ENCODE measurements at places on chromosomes 16 and 17. TPM values are rescaled to one million over a fixed set of nuclear protein-coding genes. Genes with fewer than 3 reads are reported as not detected.

GRCh38 chr16:11560701-11561453 is 25.8 kb downstream of the LITAF start:
- no peak for DNase-seq

The TERB1 gene
- 0.39 TPM for total RNA-seq

The CA5A gene
- not detected for total RNA-seq

DNA sequence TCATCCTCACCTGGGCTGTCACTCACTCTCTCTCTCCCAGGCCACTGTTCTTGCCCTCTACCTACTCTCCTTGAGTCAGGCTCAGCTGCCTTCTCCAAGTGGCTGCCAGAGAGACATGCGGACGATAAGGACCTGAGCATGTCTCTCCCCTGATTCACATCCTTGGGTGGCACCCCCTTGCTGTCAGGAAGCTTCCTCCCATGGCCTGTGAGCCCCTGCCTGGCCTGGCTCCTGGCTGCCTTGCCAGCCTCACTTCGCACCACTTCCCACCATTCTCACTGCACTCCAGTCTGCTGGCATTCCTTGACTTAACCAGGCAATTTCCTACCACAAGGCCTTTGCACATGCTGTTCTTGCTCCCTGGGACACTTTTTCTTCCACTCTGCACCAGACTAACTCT is 2.7 kb upstream of the ALDH3A1 start:
- no peak for DNase-seq

DNA sequence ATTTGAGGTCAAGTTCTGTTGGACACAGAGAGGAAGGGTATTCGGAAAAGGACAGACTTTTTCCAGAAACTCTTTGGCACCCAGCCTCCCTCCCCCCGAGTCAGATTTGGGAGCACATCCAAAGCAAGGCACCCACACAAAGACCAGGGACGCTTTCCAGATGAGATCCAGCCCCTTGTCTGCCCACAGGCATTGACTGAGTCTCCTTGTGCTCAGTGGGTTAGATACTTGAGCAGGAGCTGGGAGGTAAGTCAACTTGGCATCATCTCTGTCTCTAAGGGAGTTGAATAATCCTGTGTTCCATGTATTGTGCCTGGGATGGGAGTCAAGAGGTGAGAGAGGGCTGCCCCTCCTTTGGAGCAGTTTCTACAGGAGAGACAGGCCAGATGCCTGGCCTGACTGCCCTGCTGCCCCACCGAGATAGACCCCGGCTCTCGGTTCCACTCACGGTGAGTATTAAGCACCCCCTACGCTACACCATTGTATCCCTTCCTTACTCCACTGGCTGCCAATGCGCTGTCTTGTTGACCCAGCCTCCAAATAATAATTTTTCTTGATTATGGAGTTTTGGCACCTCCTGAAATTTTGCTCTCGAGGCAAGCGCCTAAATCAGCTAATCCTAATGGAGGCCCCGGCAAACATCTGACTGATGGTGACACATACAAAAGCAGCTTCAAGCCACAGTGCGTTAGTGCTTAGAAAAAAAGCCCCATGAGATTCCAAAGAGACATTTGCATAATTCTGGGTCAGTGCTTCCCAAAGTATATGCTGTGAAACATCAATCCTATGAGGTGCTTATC is 29.6 kb upstream of the MAP3K14 start:
- no peak for DNase-seq

- no peak for DNase-seq
Measured at GRCh38 chr17:40560592-40561293, 4.5 kb downstream of the CCR7 start.

DNA sequence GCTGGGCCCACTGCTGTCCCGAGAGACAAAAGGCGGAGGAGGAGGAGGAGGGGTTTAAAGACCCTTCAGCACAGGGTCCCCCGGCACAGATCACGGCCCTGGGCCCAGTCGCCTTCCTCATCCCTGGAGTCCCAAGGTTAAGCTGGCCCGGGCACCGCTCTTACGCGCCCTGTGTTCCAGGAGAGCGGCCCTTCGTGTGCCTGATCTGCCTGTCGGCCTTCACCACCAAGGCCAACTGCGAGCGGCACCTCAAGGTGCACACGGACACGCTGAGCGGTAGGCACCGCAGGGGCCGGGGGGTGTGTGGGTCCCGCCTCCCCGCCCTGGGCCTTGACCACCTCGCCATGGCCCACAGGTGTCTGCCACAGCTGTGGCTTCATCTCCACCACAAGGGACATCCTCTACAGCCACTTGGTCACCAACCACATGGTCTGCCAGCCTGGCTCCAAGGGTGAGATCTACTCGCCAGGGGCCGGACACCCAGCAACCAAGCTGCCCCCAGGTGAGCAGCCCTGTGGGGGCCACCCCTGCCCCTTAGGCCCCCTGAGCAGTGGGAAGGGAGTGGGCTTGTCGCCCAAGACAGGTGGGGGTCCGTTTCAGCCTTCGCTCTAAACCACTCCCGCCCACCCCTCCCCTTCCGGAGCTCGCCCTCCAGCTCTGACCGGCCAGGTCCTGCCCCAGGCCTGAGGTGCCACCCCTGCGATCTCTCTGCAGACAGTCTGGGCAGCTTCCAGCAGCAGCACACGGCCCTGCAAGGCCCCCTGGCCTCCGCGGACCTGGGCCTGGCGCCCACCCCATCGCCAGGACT is 37.6 kb upstream of the ZC3H18 start:
- no peak for DNase-seq

GRCh38 chr16:14148016-14148415 is 76.9 kb downstream of the MRTFB start:
- no peak for DNase-seq

- DNase-seq = no peak
Measured at GRCh38 chr17:44547625-44548267, 9.5 kb upstream of the FZD2 start.

- no peak for DNase-seq
Measured at GRCh38 chr17:40935624-40936023, 1.8 kb downstream of the KRT23 start.

DNA sequence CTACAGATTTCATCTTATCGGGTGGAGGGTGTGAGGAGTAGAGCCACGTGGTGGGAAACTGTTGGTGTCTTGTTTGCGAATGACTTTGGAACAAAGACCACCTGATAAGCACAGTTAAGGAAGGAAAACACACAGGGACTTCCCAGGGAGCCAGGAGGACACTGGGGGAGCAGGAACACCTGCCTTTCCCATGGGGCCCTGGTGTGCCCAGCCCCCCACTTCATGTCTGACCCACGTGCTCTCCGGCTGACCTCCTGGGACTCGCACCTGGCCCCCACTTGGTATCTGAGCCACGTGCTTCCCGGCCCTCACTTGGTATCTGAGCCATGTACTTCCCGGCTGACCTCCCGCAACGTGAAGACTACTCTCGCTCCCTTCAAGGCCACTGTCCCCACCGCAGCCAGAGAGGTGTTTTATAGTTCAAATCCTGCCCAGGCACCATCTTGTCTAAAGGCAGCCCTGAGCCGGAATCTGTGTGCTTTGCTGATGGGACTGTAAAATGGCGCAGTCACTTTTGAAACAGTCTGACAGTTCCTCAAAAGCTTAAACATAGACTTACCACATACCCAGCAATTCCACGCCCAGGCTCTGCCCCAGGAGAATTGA is 5.4 kb upstream of the CSNK1D start:
- no peak for DNase-seq

DNA sequence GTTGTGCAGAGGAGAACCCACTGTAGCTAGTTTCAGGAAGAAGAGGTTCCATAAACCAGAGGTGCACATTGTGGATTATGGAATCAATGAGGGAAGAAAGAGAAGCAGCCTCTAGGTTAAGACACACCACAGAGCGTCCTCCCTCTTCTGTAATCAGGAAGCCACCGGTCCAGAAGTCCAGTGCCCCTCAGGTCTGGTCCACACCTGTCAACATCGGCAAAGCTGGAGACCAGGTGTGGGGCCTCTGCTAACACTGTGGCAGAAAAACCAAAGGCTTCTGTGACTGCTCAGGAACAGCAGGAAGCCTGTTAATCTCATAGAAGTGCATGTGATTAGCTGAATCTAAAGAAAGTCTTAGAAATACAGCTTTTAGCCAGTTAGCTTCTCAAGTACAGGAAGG is 23.3 kb downstream of the LIMD2 start:
- DNase-seq = no peak

DNA sequence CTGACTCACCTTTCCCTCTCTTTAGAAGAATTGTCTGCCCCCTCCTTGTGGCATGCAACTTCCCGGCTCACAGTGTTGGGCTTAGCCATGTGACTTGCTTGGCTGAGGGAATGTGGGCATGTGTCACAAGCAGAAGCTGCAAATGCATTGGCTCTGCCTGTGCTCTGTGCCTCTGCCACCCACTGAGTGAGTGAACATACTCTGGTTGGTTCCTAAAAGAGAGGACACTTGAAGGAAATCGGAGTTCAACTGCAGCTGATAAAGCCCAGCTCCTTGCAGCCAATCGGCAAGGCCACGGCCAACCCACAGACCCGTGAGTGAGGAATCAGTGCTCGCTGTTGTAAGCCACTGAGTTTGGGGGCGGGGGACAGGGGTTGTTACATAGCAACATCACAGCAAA is 10.9 kb upstream of the GINS2 start:
- DNase-seq = no peak

DNA sequence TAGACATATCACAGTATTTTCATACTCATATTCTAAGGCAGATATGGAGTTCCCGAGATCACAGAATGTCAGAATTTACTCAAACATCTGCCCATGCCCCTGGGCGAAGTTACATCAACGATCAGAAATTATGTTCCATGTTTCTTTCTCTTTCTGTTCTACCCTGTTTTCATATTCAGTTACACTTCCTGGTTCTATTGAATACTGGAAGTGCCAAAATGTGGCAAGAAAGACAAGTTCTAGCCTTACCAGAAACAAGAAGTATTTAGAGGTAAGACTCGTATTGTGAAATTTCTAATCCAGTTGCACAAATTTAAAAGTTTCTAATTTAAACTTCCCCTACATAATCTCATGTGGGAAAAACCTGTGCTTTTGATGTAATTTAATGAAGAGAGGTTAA is 36.1 kb downstream of the KCNJ2 start:
- DNase-seq = no peak

DNA sequence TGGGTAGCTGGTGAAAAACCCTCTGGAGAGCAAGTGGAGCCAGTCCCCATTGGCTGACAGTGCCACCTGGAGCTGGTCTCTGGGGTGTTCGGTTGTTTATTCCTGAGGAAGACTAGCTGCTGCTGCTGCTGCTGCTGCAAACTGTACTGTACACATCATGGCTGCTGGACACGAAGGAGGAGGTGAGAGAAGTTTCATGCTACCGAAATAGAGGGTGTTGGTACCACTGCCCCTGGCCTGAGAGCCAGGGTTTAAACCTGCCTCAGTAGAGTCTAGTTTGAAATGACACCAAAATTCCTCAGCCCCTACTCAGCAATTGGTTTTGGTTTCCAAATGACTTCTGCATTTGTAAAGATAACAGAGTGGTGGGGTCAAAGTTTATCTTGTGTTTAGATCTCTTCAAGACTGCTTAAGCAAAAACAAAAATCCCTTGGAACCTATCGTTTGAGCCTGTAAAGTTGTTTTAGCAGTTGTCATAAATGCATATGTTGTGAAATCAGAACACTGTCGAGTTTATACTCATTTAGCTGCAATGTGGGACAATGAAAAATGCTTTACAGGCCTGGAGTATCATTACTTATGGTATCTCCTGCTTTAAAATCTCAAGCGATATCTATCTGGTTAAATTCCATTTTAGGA is 40.8 kb downstream of the CYB5B start:
- DNase-seq = no peak

- no peak for DNase-seq
Measured at GRCh38 chr17:67016039-67016762, 28.2 kb upstream of the CACNG1 start.

DNA sequence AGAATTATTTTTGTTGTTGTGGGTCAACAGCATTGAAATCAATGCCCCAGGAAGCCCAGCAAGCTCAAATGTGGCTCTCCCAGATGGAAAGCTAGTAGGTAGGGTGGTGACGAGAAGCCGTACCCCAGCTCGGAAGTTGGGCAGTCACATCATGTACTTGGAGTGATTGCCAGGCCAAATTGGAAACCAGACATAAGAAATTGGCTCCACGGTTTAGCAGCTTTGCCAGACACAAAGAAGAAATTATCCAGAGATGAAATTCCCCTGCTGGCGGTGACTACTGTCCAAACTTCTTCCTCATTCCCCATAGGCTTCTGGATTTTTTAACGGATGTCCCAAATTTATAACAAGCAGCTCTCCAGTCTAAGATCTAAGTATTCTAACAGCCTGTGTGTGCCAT is 95.9 kb downstream of the OR1D5 start:
- DNase-seq = no peak

The LMF1 gene
- total RNA-seq = 17.4 TPM

The TBC1D26 gene
- 2.4 TPM for total RNA-seq

DNA sequence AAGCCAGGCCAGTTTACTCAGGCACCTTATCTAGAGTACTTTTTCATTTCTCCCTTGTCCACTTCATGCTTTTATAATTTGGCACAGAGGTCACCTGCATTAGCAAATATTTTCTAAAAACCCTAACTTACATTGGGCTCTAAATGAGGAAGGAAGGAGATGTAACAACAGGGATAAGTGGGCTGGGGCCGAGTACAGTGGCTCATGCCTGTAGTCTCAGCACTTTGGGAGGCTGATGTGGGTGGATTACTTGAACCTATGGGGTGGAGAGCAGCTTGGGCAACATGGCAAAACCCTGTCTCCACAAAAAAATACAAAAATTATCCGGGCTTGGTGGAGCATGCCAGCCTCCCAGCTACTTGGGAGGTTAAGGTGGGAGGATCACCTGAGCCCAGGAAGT is 55.9 kb downstream of the TMEM100 start:
- no peak for DNase-seq

DNA sequence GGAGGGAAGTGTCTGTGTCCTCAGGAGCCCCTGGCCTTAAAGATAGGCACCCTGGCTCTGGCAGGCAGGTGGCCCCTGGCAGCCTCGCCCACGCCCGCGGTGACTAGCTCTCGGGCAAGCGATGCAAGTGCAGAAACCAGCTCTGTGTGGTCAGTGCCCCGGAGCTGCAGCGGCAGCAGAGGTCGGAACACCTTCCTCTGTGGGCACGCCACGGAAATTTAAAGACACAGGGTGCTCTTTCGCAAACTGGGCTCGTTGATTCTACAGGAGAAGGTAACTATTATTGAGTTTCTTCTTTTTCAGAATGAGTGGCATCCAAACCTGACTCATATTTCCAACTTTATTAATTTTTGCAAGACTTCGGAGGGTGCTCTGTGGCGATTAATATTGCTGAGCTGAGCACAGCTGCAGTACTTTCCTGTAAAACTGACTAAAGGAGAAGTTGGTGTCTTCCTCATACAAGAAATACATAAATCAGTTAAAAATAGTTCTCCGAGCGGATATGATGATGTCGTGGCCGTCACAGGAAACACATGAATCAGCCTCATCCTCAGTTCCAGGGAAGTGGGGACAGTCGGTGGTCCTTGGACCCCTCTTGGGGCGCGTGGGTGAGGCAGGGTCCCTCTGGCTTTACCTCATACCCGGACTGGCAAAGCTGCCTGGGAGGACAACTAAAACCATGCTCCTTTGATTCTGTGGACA is 120.2 kb downstream of the METRNL start:
- no peak for DNase-seq

GRCh38 chr16:74325641-74326040 is 29.0 kb downstream of the PSMD7 start:
- no peak for DNase-seq

DNA sequence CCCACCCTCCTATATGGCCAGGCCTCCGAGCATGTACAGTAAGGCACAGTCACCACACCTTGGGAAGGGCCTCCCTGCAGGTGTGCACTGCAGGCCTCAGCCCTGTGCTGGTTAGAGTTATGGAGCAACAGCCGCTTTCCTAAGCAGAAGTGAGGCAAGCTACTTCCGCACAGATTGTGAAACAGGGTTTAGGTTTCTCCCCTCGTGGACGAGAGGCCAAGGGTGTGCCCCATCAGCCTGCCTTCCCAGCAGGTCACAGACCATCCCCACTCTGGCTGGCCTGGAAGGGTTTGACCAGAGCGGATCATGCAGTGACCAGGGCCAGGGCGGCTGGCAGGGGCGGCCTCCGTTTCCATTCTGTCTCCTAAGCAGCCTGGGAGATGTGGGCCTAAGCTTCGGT is 4.7 kb downstream of the MSRB1 start:
- no peak for DNase-seq
